ENCODE measurements at places on chromosomes 1 and 21.

GRCh38 chr1:232954594-232955365 is 4.4 kb downstream of the NTPCR start:
- DNase-seq: no peak

- DNase-seq: no peak
These were observed 1.3 kb downstream of the USP24 start for GRCh38 chr1:55213885-55214211.

- no peak for DNase-seq
These were observed 200.2 kb downstream of the PDE4B start for GRCh38 chr1:65992831-65993271.

DNA sequence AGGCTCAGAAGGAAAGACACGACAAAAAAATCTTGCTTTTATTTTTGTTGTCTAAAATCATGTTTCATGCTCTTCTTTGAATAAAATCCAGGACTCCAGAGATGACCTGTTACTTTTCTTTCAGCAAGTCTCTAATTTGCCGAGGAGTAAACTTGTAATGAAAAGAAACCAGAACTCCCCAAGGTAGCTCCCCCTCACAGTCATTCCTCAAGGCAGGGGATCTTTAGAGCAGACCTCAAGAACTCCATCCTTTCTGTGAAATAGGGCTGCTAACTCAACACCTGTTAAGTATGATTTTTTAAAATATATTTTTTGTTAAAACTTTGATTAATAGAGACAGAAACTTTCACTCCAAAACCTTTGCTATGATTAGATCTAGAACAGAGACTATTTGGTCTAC is 82.7 kb upstream of the ABCD3 start:
- no peak for DNase-seq

GRCh38 chr1:205689479-205689878 is 9.2 kb upstream of the SLC45A3 start:
- no peak for DNase-seq

- DNase-seq: no peak
These were observed 15.9 kb downstream of the PYCR2 start for GRCh38 chr1:225908013-225908640.

GRCh38 chr1:201795066-201795465 is 33.9 kb upstream of the IPO9 start:
- DNase-seq: no peak

GRCh38 chr1:161046605-161047228 is 940 bp upstream of the USF1 start:
- no peak for DNase-seq

DNA sequence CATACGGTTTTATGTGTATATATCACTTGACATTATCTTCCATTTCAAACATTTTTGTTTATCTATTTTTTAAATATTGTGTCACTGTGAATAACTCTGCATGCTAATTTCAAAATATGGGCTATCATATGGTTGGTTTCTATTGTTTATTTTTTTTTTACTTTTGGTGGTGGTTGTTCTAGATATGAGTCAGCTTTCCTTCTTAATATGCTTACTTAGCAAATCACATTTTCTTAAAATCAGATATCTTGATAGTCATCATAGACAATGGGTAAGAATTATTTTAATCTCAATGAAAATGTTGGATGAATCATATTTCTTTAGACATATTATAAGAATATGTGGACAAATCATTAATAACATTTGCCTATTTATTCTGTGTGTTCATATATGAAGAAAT is 881.5 kb downstream of the BRINP3 start:
- no peak for DNase-seq

DNA sequence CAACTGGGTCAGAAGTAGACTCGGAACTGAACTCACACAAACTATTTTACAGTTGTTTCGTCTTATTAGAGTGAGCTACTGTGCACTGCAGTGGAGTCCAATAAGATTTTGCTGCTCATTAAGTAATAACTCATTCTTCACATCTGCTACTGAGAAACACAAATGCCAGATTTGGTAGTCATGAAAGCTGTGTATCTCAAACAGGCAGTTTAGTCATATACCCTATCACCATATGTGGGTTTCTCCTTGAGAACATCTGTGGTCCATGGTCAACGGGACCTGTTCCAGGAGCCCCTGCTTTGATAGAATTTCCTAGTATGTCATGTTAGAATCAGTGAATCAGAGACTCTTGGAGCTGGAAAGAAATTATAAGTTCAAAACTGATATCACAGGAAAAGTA is 60.4 kb downstream of the ALG14 start:
- DNase-seq: no peak

GRCh38 chr21:33099131-33099530 is 29.2 kb downstream of the OLIG1 start:
- DNase-seq: no peak

GRCh38 chr1:41449326-41449921 is 35.1 kb downstream of the EDN2 start:
- no peak for DNase-seq

- peak; percentile 13 for DNase-seq
These were observed 36.2 kb upstream of the IPO9 start for GRCh38 chr1:201792534-201793305.

DNA sequence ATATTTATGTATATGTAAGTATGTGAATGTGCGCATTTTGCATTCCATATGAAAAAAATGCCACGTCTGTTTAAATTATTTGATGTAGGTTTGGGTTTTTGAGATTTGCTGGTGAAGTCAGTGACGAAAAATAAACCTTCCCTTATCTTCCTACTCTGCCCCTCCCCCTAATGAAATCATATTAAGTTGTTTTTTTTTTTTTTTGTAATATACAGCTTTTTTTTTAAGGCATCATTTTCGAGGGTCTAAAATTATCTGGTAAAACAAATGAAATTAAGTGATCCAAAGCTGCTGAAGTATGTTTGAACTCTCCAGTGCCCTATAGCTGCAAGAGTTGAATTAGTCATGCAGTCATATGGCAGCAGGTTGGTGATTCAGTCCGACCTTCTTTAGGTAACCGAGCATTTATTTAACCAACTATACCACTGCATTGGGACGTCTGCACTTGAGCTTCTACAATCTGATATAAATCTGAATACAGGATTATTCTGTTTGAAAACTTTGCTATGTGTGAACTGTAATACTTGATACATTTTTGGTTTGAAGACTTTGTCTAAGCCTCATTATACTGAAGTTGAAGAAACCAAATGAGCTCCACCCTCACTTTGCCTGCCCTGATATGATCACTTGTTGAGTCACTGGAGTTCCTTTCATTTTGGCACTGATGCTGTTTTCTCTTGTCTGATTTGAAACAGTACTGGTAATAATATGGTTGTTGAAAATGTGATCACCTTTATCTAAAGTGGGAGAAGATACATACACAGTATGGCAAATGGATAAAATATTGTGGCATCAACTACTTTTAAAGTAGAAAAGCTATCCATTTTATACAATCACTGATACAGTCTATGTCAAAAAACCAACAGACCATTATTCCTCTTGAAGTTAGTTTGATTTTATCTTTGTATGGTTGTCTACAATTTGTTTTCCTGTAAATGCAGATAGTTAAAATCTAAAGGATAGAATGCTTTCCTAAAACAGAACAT is 11.7 kb downstream of the PDIK1L start:
- DNase-seq: no peak

- DNase-seq: no peak
These were observed 207.6 kb downstream of the ROR1 start for GRCh38 chr1:63981408-63981773.

GRCh38 chr1:8374812-8375211 is 56.9 kb downstream of the SLC45A1 start:
- no peak for DNase-seq

- DNase-seq: no peak
These were observed 43.2 kb upstream of the ARHGAP29 start for GRCh38 chr1:94280541-94280940.

DNA sequence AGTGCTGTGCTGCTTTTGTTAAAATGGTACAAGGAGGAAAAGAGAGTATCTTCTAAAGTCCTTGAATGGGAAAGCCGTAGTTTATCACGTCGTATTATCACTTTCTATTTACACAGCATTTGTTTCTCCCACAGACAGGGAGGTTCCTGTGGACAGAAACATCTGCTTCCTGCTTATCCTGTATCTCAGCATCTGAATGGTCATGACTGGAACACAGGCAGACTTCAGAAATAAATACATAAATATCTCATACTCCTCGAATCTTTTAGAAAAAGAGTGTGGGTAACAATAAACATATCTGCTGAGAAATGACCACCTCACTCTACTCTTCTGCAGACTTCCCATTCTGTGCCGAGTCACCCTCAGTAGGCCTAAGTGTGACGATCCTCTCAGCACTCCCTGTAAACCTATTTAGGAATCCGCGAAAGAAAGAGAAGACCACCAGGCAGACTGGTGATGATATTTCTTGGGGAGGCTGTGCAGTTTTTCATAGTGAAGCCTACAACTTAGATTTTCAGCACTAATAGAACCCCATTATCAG is 393.5 kb downstream of the SMYD3 start:
- no peak for DNase-seq

- DNase-seq: no peak
These were observed 535 bp downstream of the SETD4 start for GRCh38 chr21:36059823-36060158.

- DNase-seq: no peak
These were observed 5.5 kb downstream of the TRAF5 start for GRCh38 chr1:211332036-211332616.

- no peak for DNase-seq
These were observed 67.2 kb downstream of the SLC37A1 start for GRCh38 chr21:42580793-42581321.

GRCh38 chr1:19153169-19153568 is 56.9 kb downstream of the UBR4 start:
- DNase-seq: no peak

All from activated CD4-positive, alpha-beta T cell treated with anti-CD3 and anti-CD28 coated beads for 1 hour (primary cell).